ENCODE measurements at places on chromosomes 16 and 17. TPM values are rescaled to one million over a fixed set of nuclear protein-coding genes. Genes with fewer than 3 reads are reported as not detected.

- no peak for DNase-seq
These were observed 456.6 kb upstream of the DYNLRB2 start for GRCh38 chr16:80084163-80084562.

The PLA2G15 gene
- 10.9 TPM for polyA plus RNA-seq

The CDK5RAP3 gene
- polyA plus RNA-seq: 136 TPM

DNA sequence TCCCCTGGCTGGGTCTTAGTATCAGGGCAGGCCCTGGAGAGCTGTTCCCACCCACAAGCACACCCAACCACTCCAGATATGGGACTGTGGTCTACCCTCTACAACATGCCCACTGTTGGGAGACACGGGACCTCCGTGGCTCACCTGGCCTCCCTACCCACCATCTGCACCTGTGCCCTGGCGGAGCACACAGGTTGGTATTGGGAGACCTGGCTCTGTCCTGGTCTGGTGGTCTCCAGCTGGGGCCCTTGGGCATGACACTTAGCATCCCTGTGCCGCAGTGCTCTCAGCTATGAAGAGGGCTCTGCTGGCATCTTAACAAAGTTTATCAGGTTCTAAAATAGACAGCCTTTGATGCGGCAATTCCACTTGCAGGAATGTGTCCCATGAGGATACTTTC is 5.8 kb downstream of the C16orf95 start:
- no peak for DNase-seq

DNA sequence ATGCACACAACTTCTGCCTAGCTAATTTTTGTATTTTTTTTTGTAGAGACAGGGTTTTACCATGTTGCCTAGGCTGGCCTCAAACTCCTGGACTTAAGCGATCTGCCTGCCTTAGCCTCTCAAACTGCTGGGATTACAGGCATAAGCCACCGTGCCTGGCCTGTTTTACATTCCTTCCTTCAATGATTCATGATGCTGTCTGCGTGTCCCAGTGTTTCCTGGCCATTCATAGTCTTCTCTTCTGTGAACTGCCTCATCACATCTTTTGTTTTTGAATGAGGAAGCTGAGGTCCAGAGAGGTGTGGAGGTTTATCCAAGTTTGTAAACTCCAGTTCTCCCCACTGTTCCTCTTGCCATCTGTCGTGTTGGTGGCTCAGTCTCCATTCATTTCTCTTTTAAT is 64.5 kb upstream of the MED9 start:
- DNase-seq: no peak

The AIPL1 gene
- polyA plus RNA-seq: 0.06 TPM

DNA sequence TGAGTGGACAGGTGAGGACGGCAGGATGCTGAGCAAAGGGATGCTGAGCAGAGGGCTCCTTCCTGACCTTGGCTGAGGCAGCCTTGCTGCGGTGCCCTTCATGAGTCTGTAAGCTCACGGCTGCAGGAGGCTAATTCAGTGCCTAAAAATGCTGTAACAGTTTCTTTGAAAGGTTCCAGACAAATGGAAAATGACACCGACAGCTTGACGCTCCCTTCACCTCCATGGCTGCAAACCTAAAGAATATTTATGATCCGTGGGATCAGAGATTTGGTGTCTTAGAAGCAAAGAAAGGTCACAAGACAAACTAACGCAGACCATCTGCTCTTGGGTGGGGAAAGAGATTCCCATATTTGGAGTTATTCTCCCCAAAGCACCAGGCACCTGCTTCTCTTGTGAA is 28.0 kb downstream of the TOM1L2 start:
- DNase-seq: no peak

The PSMD3 gene
- 91.1 TPM for polyA plus RNA-seq

- no peak for DNase-seq
These were observed 30.8 kb upstream of the MRC2 start for GRCh38 chr17:62596662-62597061.

DNA sequence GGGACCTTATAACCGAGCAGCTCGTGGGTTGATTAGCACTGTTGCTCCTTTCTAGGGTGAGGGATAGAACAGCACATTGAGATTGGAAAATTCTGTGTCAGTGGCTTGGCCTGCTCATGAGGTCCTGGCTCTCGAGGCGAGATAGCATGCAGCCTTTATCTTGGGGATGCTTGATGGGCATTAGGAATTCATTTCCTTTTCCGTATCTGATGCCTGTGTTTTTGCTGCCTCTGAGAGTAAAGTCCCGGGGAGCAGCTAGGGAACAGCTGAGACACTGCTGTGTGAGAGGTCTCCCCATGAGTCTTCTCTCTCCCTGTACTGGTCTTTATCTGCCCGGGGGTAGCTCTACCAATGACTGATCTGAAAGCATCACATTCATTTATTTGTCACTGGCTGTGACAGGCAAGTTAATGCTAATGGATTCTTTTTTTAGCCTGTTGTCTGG is 14.5 kb downstream of the MSI2 start:
- DNase-seq: no peak

The AARSD1 gene
- polyA plus RNA-seq: 77.4 TPM

GRCh38 chr17:75404223-75404730 is 1.2 kb downstream of the GRB2 start:
- DNase-seq: peak; percentile 81

DNA sequence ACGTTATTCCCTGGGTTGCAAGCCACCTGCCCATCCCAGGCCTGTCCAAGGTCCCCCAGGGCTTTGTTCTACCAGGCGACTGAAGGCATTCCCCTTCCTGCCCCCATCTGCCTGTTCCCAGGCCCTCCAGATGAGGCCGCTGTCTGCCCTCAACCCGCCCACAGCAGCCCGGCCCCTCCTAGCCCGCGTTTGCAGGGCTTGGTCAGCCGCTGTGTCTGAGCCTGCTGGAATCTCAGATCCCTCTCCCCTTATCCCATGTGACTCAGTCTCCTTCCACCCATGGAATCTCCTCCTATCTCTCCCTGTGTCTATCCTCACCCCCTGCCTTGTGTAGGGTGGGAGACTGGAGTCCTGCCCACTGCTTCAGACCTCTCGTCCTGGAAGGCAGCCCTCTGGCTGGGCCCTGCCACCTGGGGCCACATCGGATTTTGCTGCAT is 186.0 kb upstream of the TNRC6C start:
- peak; percentile 86 for DNase-seq

DNA sequence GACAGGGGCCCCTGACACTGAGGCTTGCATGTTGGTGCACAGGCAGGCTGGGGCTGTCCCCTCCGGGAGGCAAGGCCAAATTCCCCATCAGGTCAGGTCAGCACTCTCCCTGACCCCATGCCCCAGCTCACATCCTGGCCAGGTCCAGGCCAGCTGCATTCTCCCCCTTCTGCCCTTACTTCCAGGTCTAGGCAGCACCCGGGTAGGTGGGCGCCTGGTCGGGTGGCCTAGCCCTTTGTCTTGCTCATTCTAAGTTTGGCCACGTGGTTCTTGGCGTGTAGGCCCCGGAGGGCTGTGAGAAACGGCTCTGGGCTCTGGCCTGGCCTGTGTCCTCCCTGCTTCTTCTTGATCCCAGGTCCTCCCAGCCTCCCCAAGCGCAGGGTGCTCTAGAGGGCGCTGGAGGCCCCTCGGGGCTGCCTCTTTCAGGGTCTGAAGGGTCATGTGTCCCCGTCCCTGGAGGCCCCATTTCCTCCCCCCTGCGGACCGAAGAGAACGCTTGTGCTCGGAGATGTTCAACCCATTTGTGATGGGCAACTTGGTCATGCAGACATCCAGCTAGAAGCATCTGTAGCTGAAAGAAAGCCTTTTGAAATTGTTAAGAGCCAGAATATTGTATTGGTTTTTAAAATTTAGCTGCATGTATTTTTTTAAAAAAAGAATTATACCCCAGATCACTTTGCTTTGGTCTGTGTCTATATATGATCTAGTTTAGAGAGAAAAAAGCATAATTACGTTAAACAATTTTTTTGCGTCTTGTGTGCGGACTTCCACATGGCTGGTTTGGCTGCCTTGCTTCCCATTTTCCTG is 6.7 kb downstream of the BAHCC1 start:
- DNase-seq: no peak

- no peak for DNase-seq
These were observed 27.3 kb downstream of the MIS12 start for GRCh38 chr17:5513628-5514027.

The FNDC8 gene
- polyA plus RNA-seq: 0.31 TPM

The PITPNM3 gene
- polyA plus RNA-seq: 5.8 TPM

DNA sequence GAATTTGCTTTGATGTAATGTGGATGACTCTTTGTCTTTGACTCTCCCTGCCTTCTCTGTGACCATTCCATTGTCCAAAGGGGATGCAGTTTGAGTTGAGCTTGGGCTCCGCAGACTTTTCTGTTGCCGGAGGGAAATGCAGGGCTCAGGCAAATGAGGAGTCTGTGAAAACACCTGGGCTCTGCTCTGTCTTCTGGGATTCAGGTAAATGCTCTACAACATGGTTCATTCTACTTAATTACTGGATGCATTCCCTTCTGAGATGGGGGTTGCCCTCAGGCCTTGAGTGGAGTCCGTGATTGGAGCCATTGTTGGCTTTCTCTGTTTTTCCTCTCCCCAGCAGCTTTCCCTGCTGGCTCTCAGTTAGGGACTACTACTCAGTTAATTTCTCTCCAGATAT is 26.4 kb upstream of the SPNS2 start:
- DNase-seq: no peak

DNA sequence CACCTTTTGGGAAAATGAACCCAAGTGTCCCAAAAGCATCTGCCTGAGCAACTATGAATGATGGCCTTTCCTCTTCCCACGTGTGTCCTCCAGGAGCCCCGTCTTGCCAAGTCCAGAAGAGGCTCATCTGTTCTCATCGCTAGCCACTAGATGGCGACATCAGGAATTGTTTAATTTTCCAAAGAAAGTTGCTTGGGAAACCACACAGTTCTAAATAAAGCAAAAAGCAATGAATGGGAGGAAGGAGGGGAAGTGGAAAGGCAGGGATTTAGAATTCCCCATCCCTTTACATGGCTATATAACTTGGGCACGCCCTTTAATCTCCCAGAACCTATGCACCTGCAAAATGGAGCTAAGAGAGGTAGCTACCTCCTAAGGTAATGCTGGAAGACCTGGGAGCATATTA is 9.0 kb upstream of the CDH5 start:
- DNase-seq: peak; percentile 81

- no peak for DNase-seq
These were observed 151.7 kb downstream of the CNTNAP4 start for GRCh38 chr16:76428858-76429257.

- DNase-seq: no peak
These were observed 5.8 kb upstream of the ARMC5 start for GRCh38 chr16:31453255-31454204.

- no peak for DNase-seq
These were observed 31.9 kb downstream of the EPN2 start for GRCh38 chr17:19269106-19269505.

DNA sequence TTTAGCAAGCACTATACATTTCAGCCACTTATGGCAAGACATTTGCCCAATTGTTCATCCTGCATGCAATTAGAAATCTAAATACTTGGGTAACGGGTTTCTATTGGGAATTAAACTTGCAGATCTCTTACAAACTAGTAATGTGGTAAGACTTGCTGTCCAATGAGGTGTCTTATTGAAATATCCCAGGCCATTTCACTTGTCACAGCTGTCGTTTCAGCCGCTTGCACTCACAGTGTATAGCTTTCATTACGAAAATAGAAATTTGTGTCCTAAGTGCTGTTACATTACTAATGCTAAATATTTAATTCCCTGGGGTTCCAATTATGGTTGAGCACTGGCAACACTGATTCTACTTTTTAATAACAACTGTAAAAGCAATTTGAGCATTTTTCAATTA is 40.3 kb upstream of the IRX5 start:
- DNase-seq: peak; percentile 24

DNA sequence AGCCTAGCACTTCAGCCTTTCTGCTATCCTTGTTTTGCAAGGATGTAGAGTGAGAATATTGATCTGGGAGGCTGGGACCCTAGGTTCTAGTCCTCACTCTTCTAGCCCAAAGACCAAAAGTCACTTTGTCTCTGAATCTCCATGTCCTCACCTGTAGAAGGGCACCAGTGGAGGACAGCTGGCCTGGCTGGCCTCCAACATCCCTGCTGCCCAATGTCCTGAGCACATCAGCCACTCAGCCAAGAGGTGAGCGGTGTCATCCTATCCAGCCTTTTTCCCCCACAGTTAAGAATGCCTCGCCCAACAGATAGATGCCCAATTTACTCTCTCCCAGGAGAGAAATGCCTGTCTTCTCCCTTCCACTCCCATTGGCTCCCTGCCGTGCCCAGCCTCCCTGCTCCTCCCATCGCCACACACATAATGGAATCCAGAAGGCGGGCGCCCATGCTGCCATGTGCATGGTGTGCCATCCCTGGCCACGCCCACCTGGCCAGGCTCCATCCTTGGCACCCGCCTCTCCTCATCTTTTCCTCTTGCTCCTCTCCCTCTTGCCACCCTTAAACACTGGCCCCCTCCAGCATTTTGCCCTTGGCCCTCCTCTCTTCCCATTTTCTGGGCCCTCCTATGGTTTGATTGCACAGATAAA is 157.3 kb upstream of the SDK2 start:
- DNase-seq: no peak

- no peak for DNase-seq
These were observed 611 bp downstream of the RRAD start for GRCh38 chr16:66924527-66925321.

DNA sequence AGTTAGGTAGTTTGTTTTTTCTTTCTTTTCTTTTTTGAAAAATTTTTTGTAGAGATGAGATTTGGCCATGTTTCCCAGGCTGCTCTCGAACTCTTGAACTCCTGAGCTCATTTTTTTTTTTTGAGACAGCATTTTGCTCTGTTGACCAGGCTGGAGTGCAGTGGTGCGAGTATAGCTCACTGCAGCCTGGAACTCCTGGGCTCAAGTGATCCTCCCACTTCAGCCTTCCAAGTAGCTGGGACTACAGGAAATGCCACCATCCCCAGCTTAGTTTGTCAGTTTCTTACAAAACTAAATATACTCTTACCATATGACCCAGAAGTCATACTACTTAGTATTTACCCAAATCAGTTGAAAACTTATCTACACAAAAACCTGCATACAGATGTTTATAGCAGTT is 14.4 kb upstream of the FBXO47 start:
- DNase-seq: no peak

- DNase-seq: no peak
These were observed 10.7 kb downstream of the PRR29 start for GRCh38 chr17:64008830-64009229.

DNA sequence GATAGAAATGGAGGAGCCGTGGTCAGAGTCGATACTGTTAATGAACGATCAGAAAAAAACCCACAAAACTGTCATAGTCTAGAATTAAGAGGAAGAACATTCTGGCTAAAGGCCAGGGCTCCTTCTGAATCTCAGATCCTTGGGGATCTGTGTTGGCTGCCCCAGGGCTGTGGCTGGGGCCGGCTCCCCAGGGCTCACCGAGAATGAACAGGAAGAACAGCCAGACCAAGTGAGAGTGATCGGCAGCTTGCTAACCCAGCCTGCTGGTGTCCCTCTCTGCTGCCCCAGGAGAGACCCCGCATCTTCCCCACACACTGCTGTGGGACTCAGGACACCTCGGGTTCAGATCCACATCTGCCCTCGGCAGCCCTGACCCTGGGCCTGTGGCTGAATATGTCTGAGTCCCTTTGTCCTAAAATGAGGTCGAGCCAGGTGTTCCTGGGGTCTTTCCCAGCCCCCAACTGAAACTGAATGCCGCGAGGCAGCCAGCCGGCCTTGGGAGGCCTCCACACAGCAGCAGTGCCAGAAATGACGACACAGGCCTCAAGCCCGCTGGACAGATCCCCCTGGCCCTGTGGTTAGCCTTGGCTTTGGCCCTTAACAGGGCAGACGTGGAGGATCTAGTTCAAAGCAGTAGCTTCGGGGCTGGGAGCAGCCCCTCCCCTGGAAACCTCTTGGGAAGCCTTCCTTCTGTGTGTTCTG is 23.9 kb upstream of the CLEC18A start:
- peak; percentile 54 for DNase-seq

GRCh38 chr16:55250701-55251100 is 73.3 kb upstream of the IRX6 start:
- DNase-seq: no peak
